ENCODE measurements at places on chromosomes 7 and 10.

GRCh38 chr10:102769375-102770107, 25.8 kb downstream of the WBP1L start:
- DNase-seq: no peak

- DNase-seq: no peak
These were observed 218.7 kb downstream of the WDR37 start for GRCh38 chr10:1274701-1275544.

DNA sequence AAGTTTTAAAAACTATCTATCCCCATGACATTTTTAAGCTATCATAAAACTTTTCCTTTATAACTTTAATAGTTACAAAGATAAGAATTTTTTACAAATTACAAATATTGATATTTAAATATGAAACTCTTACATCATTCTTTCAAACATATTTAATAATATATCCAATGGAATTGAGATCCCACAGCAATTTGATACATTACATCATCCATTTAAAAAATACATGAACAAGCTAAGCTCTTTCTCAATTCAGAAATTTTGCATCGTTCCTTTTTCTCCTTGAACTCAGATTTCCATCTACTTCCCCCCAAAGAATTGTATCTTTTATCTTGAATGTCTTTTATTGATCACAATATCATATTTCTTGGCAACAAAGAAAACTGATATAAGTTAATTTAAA, 118.4 kb upstream of the GLCCI1 start:
- DNase-seq: no peak

GRCh38 chr10:114749014-114749413, 72.6 kb upstream of the FHIP2A start:
- no peak for DNase-seq

- DNase-seq: peak; percentile 16
These were observed 66.1 kb upstream of the AQP1 start for GRCh38 chr7:30845426-30846135.

DNA sequence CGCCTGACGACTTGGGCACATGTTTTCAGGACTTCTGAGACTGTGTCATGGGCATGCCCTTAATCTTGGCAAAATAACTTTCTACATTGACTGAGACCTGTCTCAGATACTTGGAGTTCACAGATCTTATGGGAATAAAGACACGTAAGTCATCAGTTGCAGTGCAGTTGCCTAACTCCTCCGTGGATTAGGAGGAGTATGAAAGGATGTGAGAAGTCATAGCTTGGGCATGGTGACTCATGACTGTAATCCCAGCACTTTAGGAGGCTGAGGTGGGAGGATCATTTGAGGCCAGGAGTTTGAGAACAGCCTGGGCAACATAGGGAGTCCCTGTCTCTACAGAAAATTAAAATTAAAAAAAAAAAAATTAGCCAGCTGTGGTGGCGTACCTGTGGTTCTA, 49.6 kb downstream of the EXOC6 start:
- no peak for DNase-seq

- DNase-seq: peak; percentile 86
These were observed 170.7 kb downstream of the HDAC9 start for GRCh38 chr7:18666107-18666728.

- no peak for DNase-seq
These were observed 8.4 kb upstream of the HHEX start for GRCh38 chr10:92681306-92681834.

GRCh38 chr7:88202278-88202677, 17.6 kb downstream of the SRI start:
- no peak for DNase-seq

- no peak for DNase-seq
These were observed 6.4 kb upstream of the CFAP69 start for GRCh38 chr7:90238583-90238982.

- no peak for DNase-seq
These were observed 75.2 kb upstream of the CELF2 start for GRCh38 chr10:10942441-10942840.

DNA sequence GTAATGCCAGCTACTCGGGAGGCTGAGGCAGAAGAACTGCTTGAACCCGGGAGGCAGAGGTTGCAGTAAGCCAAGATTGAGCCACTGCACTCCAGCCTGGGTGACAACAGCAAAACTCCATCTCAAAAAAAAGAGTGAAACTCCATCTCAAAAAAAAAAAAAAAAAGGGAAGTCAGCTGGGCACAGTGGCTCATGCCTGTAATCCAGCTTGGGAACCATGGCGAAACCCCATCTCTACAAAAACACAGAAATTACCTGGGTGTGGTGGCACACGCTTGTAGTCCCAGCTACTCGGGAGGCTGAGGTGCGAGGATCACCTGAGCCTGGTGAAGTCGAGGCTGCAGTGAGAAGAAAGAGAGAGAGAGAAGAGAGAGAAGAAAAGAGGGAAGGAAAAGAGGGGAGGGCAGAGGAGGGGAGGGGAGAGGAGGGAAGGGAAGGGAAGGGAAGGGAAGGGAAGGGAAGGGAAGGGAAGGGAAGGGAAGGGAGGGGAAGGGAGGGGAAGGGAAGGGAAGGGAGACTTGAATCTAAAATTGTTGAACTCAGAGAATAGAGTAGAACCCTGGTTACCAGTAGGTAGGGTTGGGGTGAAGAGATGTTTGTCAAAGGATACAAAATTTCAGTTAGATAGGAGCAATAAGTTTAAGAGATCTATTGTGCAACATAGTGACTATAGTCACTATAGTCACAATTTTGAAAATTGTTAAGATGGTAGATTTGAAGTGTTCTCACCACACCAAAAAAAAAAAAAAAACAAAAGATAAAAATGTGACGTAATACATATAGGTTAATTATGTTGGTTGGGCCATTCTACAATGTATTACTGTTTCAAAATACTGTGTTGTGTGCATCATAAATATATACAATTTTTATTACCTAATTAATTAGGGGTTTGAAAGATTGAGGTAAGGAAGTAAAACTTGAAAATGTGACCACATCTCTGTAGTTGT, 2.5 kb downstream of the SLC16A9 start:
- peak; percentile 23 for DNase-seq

DNA sequence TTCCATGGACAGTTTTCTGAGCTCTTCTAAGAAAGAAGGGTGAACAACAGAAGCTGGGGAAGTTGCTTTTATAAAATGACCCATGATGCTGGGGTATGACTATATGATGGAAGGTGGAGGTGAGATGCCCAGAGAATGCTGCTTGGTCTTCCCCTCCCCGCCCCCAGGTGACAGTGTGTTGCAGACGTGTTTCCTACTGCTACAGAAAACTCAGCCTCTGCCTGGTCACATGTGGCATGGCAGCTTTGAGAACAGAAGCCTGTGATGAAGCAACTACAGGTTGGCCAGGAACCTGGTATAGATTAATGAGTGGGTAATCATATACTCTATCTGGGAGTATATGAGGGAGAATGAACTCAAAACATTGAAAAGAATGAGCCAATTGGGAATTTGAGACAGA, 67.1 kb downstream of the MTURN start:
- DNase-seq: no peak

GRCh38 chr7:23713285-23714149, 3.5 kb downstream of the STK31 start:
- DNase-seq: no peak

DNA sequence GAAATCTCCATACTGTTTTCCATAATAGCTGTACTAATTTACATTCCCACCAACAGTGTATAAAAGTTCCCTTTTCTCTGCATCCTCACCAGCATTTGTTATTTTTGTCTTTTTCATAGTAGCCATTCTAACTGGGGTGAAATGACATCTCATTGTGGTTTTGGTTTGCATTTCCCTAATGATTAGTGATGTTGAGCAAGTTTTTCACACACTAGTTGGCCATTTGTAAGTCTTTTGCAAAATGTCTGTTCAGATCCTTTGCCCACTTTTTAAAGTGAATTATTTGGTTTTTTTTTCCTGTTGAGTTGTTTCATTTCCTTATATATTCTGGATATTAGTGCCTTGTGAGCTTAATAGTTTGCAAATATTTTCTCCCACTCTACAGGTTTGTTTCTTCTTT, 101.0 kb upstream of the NFE2L3 start:
- peak; percentile 23 for DNase-seq

GRCh38 chr10:110032801-110033700, 25.3 kb downstream of the ADD3 start:
- DNase-seq: no peak

GRCh38 chr10:115525141-115525540, 432.0 kb downstream of the ATRNL1 start:
- DNase-seq: no peak

DNA sequence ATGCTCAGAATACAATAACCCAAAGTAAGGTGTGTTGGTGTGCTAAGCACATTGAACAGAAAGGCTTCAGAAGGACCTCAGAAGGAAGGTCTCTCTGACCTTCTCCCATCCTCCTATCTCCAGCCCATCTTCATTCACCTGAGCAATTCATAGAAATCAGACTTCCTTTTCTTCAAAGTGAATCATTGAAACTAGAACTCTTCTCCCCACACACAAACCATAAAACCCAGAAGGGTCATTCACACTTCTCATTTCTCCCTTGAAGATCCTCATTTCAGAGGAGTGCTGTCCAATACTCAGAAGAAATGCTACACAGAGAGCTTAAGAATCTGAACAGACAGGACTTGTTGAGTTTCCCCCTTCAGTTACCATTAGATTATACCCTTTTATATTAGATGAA, 89.5 kb downstream of the VWDE start:
- no peak for DNase-seq

- no peak for DNase-seq
These were observed 140.9 kb downstream of the GALNT17 start for GRCh38 chr7:71272509-71273490.
